Stimulated activated CD4-positive, alpha-beta T cell treated with anti-CD3 and anti-CD28 coated beads, Interleukin-4, amount 100 ng/mL, for 4 hours (primary cell): ENCODE measurements at places on chromosomes 7 and 10.

- DNase-seq = no peak
Measured at GRCh38 chr7:29359482-29360093, 165.0 kb downstream of the CHN2 start.

DNA sequence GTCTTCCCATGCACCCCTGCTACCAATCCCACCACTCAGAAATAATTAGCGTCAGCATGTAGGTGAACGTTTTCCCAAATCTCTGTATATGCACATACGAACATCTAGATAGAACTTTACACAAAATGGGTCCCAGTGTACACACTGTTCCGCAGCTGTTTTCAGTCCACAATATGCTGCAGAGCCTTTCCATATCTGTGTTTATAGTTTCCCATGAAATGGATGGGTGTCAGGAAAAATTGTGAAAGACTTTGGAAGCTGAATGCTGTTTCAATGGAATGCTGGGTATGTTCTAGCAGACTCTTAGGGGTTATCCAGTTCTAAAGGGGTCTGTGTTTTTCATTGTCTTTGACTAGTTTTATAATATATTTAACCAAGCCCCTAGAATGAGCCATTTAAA, 13.8 kb downstream of the GRK5 start:
- DNase-seq = no peak

DNA sequence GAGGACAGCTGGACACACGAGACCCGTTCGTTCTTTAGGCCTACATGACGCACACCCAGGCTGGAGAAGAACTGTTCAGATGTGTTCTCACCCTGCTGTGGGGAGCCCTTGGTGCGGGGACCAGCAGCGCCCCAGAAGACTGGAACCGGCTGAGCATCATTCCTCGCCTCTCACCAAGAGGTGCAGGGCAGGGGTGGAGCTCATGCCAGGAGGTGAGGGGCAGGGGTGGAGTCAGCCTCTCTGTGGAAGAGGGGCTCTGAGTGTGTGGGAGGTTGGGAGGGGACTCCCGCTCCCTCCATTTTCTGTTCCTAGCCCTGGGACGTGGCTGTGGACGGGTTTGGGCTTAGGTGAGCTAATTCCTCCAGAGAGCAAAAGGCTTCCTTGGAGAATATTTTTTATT, 66.0 kb upstream of the SHH start:
- DNase-seq = no peak

GRCh38 chr10:127344346-127344745, 148.0 kb upstream of the INSYN2A start:
- DNase-seq = no peak

- no peak for DNase-seq
Measured at GRCh38 chr10:24652381-24652957, 71.2 kb downstream of the ARHGAP21 start.

GRCh38 chr10:102745157-102745556, 1.4 kb downstream of the WBP1L start:
- DNase-seq = no peak

DNA sequence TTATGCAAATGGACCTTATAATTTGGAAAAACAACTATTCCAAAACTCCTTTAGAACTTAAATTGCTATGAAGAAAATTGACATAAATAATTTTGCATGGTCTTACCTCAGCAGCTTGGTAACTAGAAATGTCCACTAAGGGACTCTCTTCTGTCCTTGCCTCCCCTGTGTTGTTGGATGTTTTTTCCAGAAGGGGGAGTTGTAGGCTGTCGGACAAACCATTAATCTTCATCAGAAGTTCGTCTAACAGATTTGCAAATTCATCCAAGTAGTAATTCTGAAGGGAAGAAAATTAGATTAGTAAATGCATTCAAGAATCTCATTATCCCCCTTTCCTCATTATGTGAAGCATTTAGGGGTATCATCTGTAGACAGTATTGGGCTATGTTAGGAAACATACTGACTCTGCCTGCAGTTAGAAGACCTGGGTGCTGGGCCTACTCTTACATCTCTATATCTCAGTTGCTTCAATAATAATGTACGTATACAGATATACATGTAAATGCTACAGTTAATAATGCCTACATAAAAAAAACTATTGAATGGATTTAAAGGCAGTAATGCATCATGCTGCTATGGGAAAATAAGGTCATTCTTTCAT, 155.6 kb downstream of the PKD1L1 start:
- DNase-seq = no peak

DNA sequence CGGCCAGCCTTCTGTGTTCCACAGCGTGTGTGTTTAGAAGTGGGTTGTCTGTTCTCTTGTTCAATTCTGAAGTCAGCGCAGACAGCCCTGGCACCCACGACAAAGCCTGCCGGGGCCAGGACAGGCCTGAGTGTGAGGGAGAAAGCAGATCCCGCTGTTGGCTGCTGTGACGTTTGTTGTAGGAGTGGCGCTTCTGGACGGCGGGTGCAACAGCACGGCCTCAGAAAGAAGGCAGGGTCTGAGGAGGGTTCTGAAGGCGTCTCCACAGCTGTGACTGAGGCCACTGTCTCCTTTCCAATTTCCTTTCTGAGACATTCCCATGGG, 76.2 kb downstream of the VIPR2 start:
- no peak for DNase-seq

- DNase-seq = no peak
Measured at GRCh38 chr10:103724771-103725170, 130.6 kb downstream of the SH3PXD2A start.

- no peak for DNase-seq
Measured at GRCh38 chr10:17075533-17076359, 53.9 kb downstream of the CUBN start.

- no peak for DNase-seq
Measured at GRCh38 chr7:113100121-113100603, 13.5 kb upstream of the GPR85 start.

DNA sequence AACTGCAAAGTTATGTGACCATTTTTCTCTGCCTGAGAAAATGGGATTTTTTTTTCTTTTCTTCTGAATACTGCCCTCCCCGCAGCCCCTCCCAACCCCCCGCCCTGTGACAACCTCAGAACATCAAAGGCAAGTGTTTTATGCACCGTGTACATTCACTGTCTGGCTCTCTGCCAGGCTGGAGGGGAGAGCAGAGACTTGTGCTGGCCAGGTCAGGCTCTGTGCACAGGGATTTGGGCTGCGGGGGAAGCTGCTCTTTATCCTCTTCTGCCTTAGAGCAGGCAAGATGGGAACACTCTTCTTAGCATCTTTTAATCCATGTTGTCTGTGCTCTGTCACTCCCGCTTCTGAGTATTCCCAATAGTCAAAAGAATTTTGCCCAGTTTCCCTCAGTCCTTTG, 195.1 kb downstream of the CCSER2 start:
- no peak for DNase-seq

DNA sequence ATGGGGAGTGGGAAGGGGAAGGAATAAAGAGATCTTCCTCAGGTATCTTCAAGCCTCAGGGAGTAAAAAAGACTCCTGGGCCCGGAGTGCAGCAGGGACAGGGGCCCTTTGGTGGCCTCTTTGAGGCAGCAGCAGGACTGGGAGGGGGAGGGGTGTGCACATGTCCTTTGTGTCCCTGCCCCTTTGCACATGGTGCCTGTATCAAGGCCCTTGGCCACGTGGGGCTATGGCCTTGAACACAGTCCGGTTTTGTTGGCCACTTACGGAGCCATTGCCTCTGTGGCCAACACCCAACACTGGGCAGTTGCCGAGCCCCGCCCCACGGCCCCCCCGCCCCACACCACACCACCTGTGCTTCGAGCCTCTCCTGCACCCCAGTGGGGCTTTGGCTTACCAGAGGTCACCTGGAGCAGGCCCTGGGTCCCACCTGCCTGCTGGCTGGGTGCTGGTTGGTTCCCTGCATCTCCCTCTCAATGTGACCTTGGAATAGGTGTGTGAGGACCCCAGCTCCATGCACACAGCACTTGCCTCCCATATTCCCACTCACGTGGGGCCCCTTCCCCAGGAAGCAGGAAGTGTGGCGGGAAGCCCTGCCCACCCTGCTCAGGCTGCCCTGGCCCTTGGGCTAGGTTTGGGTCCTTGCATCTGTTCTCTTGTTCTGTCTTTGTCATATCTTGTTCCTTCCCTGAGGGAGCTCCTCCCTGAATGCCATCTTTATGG, 5.4 kb downstream of the SAP25 start:
- DNase-seq = no peak

DNA sequence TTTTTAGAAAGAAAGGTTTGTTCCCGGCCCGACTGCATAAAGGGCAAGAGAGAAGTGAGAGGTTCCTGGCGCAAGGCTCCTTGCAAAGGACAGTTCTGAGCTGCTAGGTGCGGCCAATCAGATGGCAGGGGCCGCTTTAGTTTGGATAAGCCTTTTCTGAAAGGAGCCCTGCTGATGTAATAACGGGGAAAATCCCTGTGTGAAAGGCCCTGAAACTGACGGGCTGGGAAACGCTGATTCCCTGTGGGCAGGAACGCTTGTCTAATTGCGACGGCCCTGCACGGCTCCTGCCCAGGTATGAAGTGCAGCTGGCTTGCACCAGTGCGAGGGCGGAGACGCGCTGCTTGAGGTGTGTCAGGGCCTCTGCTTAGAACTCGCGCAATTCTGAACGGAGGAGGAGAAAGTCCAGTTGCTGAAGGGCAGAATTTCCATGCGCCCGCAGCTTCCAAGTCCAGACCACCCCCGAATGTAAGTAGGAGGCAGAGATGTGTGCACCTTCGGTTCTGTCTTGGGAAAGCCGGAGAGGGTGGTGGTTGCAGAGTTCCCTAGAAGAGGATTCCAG, 30.5 kb downstream of the TACC2 start:
- no peak for DNase-seq

GRCh38 chr10:71516890-71517289, 120.2 kb downstream of the CDH23 start:
- no peak for DNase-seq

DNA sequence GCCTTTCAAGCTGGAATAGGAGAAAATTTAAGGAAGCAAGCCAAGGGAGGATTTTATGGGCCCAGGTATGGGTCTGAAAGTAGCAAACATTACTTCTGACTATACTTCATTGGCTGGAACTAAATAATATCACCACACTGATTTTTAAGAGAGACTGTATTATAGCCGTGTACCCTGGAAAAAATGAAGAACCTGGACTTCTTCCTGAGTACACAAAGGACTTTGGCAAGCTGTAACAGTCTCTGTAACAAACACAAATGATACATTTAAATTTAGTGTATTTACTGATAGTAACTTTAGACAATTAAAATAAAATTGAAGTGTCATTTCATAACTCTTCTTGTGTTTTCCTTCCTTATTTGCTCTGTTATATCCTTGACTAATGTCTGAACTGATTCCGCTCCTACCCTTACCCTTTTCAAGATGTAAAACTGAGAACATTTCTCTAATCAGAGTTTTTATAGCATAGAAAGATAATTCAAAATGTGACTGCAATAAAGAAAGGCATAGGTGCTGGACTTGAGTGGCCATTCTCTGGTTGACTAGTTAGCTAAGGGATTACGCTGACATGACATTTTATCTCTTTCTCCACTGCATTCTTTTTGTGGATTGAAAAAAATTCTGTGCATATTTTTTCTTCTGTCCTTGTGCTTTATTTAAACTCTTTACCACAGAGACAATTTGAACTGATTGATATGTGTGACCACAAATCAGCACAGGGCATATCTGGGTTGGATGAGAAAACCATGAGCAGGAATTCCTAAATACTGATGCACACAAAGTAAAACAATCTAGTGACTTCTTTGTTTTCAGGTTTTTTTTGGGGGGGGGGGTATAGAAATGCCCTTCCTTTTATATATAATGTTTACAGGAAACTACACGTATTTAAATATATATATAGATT, 349.7 kb downstream of the MDFIC start:
- DNase-seq = no peak

GRCh38 chr7:82729172-82730030, 285.8 kb upstream of the CACNA2D1 start:
- no peak for DNase-seq

DNA sequence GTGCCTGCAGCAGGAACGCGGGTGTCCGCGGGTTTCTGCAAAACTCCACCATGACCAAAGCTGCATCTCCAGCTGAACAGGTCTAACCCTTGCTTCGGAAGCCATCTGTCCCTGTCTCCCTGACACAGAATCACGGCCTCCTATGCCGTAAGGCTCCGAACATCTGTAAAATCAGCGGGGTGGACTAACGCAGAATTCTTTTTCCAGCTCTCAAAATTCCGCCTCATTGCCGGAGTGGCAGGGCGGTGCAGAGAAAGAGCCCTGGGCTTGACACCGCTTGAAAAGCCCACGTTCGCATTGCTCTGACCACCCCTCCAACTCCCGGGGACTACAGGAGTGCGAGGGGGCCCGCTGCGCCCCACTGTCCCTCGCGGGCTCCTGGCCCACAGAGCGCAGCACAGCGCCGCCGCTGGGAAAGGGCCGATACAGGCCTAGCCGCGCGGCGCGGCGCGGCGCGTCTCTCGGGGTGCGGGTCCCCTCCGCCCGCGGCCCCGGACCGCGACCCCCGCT, 409 bp downstream of the DNMBP start:
- no peak for DNase-seq

GRCh38 chr10:8614054-8614565, 559.6 kb downstream of the GATA3 start:
- no peak for DNase-seq

GRCh38 chr10:121926671-121927317, 1.0 kb downstream of the ATE1 start:
- no peak for DNase-seq

GRCh38 chr10:70776455-70777005, 8.6 kb downstream of the TBATA start:
- DNase-seq = no peak

- DNase-seq = no peak
Measured at GRCh38 chr7:147941381-147941780, 649.2 kb upstream of the C7orf33 start.

GRCh38 chr10:2861632-2862210, 205.6 kb upstream of the PFKP start:
- no peak for DNase-seq

DNA sequence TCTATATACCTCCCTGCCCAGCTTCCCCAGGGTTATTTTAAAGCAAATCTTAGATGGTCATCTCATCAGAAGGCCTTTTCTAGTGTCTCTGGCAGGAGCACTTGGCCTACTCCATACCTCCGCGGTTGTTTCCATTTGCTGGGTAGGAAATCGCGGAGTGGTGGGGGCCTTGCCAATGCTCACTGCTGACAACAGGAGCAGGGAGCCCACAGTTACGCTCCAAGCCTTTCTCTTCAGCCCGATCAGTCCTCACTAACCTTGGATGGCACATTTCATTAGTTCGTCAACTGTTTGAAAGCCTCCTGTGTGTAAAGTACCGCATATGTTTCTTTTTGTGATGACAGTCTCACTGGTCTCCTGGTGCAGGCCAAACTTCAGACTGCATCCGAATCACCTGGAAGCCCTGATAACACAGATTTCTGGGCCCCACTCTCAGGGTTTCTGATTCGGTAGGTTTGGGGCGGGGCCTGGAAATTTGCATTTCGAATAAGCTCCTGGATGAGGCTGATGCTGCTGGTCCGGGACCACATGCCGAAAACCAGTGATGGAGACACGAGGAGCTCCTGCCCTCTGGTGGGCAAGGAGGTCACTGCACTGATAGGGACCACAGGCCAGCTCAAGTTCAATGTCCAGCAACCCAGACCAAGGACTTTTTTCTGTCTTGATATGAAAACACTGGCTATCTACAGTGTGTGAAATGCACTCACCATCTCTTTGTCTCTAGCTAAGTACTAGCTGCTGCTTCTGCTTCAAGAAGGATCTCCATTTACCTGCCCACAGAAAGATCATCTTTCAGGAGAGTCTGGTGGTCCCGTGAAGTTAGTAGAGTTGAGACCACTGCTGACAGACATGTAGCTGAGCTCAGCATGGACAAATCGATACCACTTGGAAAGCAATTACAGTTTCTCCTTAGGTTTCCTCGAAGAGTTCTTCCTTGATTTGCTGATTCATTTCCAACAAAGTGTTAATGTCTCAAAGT, 14.0 kb downstream of the LRGUK start:
- peak; percentile 11 for DNase-seq
